ENCODE measurements at places on chromosomes 7 and 10.
A peak's percentile ranks its signal among the peaks of the same experiment; 100 is the strongest.

DNA sequence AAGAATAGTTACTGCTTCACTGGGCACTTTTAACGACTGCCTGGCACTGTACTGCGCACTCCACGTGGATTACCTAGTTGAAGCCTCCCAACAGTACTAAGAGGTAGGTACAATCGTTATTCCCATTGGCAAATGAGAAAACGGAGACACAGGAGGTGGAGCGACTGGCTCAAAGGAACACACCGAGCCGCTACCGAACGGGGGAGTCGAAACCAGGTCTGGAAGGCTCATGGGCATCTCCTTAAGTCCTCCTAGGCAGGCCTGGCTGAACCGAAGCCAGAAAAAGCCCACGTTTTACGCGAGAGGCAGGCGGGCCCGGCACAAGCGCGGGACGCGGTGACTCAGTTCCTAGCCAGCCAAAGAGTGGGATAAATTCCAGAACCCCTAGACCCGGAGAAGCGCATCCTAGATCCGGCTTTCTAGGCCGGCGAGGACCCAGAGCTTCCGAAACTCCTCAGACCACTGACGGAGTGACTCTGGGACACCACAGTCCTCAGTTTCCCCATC is 472 bp downstream of the PDAP1 start:
- peak; percentile 16 for DNase-seq

- no peak for DNase-seq
These were observed 35.2 kb downstream of the VCL start for GRCh38 chr10:74032900-74033655.

GRCh38 chr10:66514666-66515065 is 411.2 kb upstream of the LRRTM3 start:
- DNase-seq = no peak

DNA sequence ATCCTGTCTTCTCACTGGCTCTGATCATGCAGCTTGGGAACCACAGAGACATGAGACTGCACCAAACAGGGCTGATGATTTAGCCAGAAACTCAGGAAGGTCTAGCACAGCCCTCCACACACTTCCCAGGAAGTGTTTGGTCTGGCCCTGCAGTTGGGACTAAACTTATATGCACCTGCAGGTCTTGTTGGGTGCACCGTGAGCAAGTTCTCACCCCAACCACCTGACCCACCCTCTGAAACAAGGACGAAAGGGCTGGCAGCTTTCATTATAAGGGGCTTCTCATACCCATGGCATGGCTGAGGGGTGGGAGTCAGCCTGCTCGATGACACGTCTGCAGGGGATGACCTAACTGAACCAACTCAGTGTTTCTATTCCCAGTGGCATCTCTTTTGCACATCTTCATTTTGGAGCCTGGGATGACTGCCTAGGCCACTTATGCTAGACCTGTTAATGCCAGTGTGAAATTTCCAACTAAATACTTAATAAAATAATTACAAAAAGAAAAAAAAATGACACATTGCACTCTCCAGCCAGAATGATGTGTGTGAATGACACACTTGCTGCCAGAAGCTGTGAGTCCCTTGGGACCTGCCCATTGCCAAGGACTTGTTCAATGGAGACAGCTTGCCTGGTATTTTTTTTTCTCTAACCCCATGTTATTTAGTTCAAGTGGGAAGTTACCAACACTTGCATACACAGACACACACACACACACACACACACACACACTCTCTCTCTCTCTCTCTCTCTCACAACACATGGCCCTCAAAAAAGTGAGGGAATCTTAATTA is 102.6 kb downstream of the NEURL1 start:
- DNase-seq = no peak

GRCh38 chr7:122143376-122143750 is 686 bp downstream of the AASS start:
- DNase-seq = no peak

DNA sequence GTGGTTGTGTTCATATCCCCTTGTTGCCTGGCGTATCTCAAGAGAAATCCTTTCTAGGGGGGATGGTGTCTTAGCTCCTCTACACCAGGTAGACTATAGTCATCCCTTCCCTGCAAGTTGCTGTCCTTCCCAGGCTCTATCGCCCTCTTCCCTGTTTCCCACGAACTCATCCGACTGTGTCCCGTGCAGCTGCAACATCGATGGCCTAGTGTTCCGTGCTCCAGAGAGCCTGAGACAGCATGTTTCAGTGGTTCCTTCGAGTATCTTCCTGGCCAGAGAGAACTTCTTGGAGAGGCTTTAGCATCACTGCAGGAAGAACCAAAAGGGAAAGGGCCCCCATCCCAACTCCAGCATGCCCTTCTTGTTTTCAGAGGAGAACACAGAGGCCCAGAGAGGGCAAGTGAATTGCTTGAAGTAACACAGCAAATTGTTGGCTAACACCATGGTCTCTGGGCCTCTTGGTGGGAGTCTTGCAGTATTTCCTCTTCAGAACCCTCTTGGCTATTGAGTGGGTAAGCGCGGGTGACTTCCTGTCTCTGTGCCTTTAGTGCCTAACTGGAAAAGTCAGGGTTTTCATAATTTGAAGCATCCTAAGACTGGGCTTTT is 162.9 kb downstream of the RGS10 start:
- no peak for DNase-seq

GRCh38 chr10:116427671-116428070 is at the start of gene PNLIPRP3:
Gene PNLIPRP3 (plus strand): TSS chr10:116427847. CDS start chr10:116428013, 166 bp downstream.
- DNase-seq = no peak

DNA sequence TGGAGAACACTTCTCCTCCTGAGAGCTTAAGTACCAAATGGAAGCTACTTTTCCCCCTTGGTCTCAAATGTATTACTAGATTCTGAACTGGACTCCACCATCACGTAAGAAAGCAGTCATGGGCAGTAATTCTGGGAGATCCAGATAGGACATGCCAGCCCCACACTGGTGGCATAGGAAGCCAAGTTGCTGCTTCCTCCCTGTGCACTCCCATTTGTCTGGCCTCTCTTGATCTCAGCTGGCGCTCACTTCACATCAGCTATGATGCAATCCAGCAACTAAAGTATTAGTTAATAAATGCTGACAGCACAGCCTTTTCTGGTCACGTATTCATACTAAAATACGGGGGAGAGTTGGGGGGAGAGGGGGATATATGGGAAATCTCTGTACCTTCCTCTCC is 3.4 kb upstream of the IL6 start:
- DNase-seq = no peak

- DNase-seq = no peak
These were observed 108.4 kb downstream of the KLF6 start for GRCh38 chr10:3676564-3676963.

DNA sequence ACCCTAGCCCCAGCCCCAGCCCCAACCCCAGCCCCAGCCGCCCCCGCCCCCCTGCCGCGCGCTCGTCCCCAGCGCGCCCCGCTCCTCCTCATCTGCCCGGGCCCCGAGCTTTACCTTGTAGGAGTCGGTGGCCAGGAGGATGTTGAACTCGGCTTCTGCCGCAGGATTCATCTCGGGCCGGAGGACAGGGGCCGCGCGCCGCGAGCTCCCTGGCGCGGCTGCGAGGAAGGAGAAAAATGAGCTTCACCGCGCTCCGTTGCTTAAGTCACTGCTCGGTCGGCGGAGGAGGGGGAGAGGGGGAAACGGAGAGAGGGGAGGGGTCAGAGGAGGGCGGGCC is at the start of gene NAMPT:
Gene NAMPT, minus strand, starts transcription at position 270 of the 337 bp plus-strand sequence. Its CDS starts 99 bp downstream, at position 171.
- no peak for DNase-seq

DNA sequence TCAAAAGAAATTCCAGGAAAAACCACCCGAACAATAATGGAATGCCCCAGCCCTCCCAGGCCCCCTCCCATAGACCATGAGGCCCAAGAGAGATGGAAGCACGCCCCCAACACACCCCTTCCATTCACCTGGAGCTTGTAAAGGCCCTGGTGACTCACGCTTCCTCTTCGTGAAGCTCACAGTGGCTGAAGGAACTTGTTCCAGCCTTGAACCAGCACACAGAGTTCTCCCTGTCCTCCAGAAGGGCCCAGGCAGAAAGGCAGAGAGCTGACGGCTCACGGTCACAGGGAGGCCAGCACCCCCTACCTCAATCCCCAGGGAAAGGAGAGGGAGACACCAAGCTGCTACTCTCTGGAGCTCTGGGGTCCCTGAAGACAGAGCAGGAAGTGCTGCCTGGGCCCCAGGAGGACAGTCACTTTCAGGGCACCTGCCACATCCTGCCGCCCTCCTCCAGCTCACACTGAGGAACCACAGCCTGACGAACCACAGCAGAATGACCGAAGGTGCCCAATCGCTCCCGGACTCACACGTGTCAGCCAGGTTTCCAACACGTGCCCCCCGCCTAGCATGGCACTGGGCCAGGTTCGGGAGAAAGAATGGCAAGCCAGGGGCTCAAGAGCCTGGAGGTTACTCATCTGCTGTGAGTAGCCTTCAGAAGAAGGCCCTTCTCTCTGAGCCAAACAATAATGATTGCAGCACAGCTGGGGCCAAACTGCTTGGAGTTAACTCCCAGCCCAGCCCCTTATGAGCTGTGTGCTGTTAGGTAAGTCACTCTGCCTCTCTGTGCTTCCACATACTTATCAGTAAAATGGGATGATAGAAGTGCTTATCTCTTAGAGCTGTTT is 52.8 kb downstream of the DLG5 start:
- DNase-seq = no peak

DNA sequence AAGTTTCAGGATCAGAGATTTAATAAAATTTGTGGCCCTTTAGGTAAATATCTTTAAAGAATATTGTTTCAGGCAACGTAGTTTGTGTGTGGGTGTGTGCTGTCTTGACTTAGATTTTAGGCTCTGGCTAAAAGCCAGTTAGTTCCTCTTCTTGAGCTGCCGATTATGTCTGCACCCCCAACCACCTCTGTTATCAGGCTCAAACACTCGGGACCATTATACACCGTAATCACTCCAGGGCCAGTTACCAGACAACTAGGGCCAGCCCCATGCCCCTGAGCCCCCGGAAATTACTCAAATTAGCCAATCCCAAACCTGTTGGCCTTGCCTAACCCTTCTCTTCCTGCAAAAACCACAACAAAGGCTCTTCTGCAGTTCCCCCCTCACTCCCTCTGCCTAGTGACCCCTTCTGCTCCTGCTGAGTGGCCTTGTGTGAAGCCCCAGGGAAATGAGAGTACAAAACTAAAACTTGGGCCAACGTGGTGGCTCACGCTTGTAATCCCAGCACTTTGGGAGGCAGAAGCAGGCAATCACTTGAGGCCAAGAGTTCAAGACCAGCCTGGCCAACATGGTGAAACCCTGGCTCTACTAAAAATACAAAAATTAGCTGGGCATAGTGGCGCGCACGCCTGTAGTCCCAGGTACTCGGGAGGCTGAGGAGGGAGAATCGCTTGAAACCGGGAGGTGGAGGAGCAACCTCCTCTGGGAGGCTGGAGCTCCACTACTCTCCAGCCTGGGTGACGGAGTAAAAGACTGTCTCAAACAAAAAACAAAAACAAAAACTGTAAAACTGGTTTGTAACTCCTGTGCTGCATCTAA is 9.2 kb upstream of the HNRNPF start:
- DNase-seq = no peak

- DNase-seq = no peak
These were observed 121.7 kb downstream of the EVX1 start for GRCh38 chr7:27364344-27364758.

- DNase-seq = no peak
These were observed 19.7 kb downstream of the ESYT2 start for GRCh38 chr7:158809596-158809995.

DNA sequence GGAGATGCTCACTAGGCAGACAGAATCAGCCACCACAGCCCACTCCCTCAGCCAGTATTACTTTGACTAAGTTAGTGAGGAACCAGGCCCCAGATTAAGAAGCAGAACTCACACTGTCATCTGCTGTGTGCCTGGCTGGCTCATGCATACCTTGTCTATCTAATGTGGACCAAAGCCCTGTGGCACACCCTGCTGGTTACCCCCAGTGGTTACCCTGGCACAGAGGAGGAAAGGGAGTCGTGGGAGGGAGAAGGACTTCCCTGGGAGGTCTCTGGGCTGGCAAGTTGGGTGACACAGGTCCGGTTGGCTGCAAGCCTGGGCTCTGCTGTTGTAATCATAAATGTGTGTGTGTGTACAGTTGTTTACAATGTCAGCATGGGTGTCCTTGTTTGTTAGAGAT is 7.5 kb upstream of the SH2D4B start:
- DNase-seq = no peak

- no peak for DNase-seq
These were observed 657.2 kb downstream of the INHBA start for GRCh38 chr7:41045556-41046123.

DNA sequence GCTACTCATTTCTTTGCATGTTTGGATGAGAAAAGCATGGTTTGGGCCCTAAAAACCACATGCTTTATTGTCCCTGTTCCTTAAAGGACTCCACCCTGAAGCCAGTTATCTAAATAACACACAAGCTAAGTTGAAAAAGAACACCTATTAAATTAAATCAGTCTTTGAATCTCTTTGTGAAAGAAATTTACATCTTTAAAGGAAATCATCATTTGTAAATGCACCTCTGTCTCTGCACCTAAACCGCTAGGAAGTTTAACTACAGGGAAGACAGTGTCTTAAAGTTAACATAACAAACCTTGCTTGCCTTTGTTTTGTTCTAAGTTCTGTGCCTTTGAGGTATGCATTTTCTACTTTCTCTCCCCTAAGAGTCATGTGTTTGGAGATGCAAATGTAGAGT is 52.6 kb downstream of the HTR7 start:
- no peak for DNase-seq

DNA sequence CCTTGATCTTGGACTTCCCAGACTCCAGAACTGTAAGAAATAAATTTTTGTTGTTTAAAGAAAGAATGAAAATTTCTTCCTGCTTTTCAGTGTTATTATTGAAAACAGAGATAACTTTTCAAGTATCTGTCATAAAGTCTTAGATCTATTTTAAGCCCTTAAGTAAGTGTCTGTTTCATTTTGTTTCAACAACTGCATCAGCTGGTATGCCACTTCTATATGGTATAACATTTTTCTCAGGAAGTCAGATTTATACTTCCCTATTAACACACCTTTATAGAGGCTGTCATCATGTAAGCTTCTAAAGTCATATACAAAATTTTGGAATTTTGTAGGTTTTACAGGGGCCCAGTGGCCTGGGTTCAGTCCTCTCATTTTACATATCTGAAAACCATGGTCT is 24.4 kb downstream of the RALA start:
- DNase-seq = no peak

DNA sequence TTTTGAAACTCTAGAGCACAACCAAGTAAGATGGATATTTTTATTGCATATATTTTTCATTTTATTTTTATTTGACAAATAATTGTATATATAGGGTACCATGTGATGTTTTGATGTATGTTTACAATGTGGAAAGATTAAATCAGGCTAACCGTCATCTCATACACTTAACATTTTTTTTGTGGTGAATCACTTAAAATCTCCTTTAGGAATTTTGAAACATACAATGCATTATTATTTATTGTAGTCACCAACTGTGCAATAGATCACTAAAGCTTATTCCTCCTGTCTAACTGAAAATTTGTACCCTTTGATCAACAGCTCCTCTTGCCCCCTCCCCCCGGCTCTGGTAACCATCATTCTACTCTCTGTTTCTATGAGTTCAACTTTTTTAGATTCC is 77.2 kb downstream of the DNAH11 start:
- no peak for DNase-seq

DNA sequence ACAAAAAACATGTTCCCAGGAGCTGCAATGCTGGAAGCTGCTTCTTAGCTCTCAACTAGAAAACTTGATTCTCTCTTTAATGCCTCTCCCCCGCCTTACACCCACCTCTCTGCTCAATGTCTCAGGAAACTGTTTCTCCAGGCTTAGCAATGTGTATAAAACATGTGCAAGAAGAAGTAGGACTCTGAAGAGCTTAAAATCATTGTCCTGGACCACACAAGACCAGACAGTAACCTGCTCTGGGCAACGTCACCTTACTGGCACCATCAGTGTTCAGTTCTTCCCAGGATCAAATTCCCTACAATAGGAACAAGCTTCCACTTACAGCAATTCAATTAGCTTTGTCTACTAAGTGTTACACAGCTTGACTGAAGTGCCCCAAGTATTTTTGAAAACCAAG is 104.9 kb downstream of the RAPGEF5 start:
- no peak for DNase-seq
